ENCODE measurements at places on chromosomes 3 and 15.

GRCh38 chr3:72408983-72409779 lies 439.1 kb downstream of the SHQ1 start:
- DNase-seq, result no peak

DNA sequence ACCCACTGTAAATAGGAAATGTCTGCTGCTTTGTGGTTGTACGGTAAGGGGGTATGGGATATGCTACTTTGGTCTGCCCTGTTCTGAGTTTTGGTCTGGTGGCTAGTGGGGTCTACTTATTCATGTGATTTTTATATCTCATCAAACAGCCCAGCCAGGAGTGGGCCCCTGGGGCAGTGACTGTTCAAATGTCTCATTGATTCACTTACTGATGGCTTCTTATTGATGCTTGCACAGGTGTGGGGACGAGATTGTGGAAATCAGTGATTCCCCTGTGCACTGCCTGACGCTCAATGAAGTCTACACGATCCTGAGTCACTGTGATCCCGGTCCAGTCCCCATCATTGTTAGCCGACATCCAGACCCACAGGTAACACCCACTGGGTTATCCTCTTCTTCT lies 38.5 kb downstream of the STARD5 start:
- no peak for DNase-seq

- no peak for DNase-seq
Measured at GRCh38 chr3:100719136-100719535, 9.8 kb downstream of the TFG start.

DNA sequence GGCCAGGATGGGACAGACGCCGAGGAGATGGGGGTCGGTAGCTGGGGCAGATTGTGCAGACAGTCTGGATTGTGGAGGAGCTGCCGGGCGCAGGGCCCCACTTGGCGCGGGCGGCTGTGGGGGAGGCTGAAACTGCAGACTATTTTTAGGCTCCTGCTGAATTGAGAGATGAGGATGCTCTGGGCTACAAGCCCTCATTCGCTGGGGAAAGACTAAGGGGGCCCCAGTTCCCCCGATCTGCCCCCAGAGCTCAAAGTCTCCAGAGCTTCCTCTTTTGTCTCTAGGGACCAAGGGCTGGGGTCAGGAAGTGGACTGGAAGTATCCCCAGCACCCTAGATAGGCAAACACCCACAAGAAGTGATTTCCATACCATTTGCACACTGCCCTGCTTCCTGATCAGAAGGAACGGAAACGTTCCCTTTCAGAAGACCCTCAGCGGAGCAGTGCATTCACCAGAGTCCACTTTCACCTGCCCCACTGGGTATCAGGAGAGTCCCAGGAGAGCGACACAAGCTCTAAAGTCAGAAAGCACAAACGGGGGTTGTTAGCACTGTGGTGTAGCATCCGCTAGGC lies 29.7 kb downstream of the SEMA7A start:
- DNase-seq, result no peak

GRCh38 chr3:183061391-183062172 lies 37.7 kb downstream of the MCCC1 start:
- DNase-seq, result no peak

GRCh38 chr3:168933614-168934013 lies 729.9 kb downstream of the MECOM start:
- no peak for DNase-seq

- DNase-seq, result no peak
Measured at GRCh38 chr3:142987707-142988106, 13.7 kb upstream of the U2SURP start.

GRCh38 chr3:176561826-176562225 lies 635.5 kb downstream of the TBL1XR1 start:
- no peak for DNase-seq

- DNase-seq, result no peak
Measured at GRCh38 chr3:118348169-118348557, 686.5 kb downstream of the IGSF11 start.

DNA sequence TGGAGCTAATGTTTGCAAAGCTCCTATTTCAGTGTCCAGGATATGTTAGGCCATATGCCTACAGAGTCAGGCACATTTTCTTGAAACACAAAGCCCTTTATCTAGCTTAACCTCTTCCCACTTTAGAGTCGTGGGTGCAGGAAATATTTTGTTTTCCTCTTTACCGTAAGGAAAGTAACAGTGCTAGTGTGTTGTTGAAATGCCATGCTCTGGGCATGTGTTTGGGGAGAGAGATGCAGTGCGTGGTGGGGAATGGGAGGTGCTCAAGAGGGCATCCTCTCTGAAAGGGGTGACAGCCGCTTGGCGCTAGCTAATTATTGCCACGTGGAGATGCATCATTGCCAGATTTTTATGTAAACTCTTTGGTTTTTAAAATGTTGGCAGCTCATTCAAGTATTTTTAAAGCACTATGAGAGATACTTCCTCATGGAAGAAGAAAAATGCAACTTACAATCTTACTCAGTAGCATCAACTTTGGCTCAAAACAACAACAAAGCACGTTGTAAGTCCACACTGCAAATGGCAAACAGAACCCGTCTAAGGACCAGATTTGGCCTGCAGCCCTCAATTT lies 152.6 kb downstream of the LPP start:
- no peak for DNase-seq

- no peak for DNase-seq
Measured at GRCh38 chr3:165642761-165643420, 194.3 kb downstream of the BCHE start.

DNA sequence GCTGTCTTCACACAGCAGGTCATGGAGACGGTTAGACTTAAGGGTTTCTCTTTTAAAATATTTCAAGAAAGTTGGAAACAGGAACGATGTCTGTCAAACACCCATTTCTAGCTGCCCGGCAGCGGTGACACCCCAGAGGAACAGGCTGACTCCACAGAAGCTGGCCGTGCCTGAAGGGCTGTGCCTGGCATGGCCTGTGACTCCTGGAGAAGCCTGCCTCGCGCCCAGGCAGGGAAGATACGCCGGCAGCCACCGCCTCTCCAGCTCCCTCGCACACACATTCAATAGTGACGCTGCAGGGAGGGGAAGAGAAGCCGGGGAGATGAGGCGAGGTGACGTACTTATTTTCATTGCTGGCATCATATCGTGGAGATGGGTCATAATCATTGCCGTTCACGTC lies 59.9 kb downstream of the PCSK6 start:
- no peak for DNase-seq

- DNase-seq, result no peak
Measured at GRCh38 chr15:62853114-62853840, 189.3 kb upstream of the TPM1 start.

GRCh38 chr3:17259685-17260084 lies 374.9 kb downstream of the PLCL2 start:
- DNase-seq, result no peak

- no peak for DNase-seq
Measured at GRCh38 chr15:82535566-82536408, 4.5 kb downstream of the RPS17 start.

- DNase-seq, result peak; percentile 13
Measured at GRCh38 chr3:126344380-126345041, 12.7 kb downstream of the KLF15 start.

Measured in CD4-positive, alpha-beta T cell treated with Interleukin-15 for 1 hour (primary cell).